CD8-positive, alpha-beta memory T cell (primary cell): ENCODE measurements at places on chromosomes 7 and 10.

GRCh38 chr7:27491534-27491933 lies 171.1 kb downstream of the HIBADH start:
- no peak for DNase-seq

DNA sequence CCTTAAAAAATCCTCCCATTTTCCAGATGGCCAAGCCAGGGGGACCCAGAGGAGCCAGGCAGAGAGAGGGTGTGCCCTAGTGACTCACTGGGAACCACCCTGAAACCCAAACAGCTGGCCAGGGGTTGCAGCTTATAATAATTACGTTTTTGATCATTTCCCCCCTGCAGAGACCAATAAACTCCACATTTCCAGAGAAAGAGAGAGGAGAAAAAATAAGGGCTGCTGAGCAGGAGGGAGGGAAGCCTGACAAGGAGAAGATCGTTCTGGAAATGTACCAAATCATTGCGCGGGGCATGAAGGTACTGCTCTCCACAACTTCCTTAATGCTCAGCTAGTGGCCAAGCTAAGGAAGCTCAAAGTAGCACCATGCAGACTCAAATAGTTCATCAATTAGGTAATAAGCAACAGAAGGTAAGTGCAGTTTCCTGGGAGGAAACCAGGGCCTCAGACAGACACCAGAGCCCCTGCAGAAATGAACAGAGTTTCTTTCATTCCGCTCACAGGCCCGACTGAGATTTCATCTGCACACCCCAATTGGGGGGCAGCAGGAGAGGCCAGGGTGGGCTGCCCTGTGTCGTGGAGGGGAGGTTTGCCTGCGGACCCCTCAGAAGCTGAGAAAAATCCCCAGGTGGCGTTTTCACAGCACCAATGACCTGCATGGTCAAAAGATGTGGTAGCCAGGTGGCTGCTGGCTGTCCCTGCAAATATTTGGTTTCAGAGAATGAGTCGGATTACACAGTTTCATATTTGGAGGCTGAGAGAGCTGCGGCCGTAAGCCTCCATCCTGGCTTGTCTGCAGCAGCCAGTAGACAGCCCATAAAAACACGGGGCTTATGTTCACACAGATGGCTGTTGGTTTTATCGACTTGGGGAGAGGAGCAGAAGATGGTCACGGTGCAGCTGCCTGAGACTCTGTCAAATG lies 153.2 kb upstream of the LYZL2 start:
- no peak for DNase-seq

DNA sequence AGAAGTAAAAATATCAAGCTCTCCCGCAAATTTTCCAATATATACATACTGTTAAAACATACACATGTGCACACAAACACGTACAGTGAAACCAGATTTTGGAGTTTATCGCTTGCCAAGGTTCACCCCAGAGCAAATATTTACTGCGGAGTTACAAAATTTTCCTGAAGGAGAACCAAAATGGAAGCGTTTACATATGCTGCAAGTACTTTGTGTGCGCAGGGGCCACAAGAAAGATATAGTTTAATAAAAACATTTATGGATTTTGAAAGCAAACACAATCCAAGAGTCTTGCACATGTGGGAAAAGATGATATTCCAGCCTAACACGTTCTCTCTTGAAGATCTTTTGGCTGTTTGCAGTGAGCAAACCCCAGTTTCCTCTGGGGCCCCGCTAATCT lies 301.3 kb upstream of the NFE2L3 start:
- DNase-seq: no peak

- DNase-seq: no peak
These were observed 254.1 kb downstream of the ZMYND11 start for GRCh38 chr10:389261-389790.

DNA sequence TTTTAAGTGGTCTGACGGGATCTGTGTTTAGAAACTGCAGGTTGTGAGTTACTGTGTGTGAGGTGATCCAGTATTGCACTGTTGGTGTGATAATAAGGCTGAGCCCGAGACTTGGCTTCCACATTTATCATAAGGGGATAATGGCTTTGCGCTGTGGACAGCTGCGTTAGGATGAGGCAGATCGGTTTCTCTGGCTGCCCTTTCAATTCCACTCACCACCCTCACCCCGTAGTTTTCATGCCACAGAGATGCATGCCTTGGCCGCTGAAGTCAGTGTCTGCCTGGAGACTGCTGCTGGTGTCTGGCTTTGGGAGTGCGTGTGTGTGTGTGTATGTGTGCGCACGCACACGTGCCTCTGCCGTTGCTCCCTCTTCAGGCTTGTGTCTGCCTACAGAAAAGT lies 273.0 kb downstream of the CCDC3 start:
- DNase-seq: no peak

DNA sequence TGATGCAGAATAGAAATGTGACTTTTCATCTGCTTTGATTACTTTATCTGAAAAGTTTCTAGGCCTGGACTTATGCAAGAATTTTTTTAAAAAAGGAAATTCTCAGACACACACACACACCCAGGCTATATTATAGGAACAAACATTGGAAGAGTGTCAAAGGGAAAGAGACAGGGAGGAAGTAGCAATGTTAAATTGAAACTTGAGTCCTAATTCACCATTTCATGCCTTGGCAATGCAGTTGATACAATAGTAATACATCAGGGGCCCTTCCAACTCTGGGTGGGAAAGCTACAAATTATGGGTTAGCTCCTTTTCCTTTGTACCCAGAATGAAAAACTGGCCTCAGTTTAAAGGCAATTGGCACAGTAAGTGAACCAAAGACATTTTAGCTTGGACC lies 258.0 kb upstream of the LYZL1 start:
- no peak for DNase-seq

- no peak for DNase-seq
These were observed 150.4 kb downstream of the PRKG1 start for GRCh38 chr10:51224671-51225161.

- no peak for DNase-seq
These were observed 84.2 kb upstream of the CREB5 start for GRCh38 chr7:28328146-28328545.

- no peak for DNase-seq
These were observed 124.7 kb downstream of the LRRC18 start for GRCh38 chr10:48814933-48815332.

DNA sequence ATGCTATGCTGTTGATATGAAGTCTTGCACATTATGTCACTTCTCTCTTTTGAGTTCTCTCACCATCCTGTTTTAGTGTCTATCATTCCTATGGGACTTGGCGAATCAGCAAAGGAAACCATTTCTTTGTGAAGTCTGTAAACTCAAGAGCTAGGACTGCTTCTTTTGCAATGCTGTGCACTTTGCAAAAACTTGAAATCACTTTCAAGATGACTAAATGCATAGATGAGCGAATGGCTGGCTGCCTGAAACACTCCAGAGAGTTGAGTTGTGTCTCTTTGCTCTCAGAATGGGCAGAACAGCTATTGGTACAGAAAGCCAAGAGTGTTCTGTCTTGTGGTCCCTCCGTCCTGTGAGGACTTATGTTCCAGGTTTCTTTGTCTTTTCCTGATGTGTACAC lies 18.3 kb upstream of the ELMO1 start:
- no peak for DNase-seq

- DNase-seq: no peak
These were observed 262.9 kb downstream of the SNX13 start for GRCh38 chr7:17677408-17677807.
